ENCODE measurements at places on chromosomes 4 and X.

GRCh38 chr4:10403633-10404445 is 53.4 kb downstream of the ZNF518B start:
- DNase-seq, result peak; percentile 29

GRCh38 chrX:15512401-15512965 is 11.9 kb downstream of the BMX start:
- DNase-seq, result no peak

GRCh38 chr4:8090744-8091301 is 67.8 kb downstream of the ABLIM2 start:
- no peak for DNase-seq

- peak; percentile 49 for DNase-seq
Observed at GRCh38 chr4:159455675-159456237, 352.9 kb downstream of the RAPGEF2 start.

DNA sequence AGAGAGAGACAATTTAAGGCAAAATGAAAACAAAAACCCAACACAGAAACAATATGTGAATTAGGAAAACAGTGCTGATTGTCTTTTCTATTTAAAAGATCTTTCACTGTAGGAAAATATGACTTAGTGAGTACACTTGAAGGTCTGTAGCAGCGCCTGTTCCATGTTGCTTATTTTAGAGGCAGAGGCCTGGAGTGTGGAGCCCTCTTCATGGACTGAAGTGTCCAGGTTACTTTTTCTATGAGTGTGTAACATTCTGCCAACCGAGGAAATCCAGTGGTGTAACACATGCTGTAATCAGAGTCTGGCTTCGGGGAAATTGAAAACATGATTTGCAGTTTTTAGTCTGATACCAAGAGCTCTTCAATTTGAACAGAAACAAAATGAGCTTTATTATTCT is 64.0 kb upstream of the GPRIN3 start:
- DNase-seq, result no peak

DNA sequence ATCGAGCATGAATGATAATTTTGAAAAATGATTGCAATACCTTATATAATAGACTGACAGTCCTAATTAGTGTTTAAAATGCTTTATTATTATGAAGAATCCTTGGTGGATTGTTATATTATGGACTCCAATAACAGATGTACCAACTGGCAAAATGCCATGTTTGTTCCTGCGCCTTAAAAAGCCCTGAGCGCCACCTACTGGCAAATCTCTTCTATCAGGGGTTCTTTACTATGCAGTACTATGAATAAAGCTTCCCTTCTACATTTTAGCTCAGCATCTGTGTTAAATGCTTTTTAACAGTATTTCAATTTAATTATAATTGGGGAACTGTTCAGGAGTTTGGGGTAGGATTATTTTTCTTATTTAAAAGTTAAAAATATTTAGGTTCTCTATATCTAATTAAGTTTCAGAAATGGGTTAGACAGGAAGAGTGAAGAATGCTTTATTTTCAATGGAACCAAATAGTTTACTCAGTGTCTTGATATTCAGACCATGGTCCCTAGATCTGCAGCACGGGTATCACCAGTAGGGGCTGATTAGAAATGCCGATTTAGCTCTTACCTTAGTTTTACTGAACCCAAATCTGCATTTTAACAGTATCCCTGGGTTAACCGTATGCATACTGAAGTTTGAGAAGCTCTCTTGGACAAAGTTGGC is 20.0 kb downstream of the CFAP97 start:
- peak; percentile 79 for DNase-seq

DNA sequence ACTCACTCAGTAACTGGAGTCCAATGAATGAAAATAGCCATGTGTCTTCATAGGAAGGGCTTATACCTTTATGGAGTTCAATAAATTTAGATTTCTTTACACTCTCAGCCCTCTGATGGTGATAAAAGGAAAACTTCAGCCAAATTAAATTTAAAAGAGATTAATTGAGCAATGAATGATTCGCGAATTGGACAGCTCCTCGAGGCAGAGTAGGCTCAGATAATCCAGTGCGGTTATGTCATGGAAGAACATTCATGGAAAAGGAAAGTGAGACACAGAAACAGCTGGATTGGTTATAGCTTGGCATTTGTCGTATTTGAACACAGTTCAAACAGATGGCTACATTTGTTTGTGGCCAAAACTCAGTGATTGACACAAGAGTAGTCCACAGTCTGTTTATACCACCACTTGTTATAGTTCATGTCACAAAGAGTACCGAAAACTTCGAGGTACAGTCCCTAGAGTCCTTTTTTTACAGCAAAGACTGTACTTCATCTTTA is 54.6 kb upstream of the TACR3 start:
- no peak for DNase-seq

GRCh38 chrX:49082271-49082871 is 2.7 kb upstream of the WDR45 start:
- DNase-seq, result no peak

GRCh38 chrX:70478526-70479245 is 34.1 kb downstream of the DLG3 start:
- no peak for DNase-seq
